ENCODE measurements at places on chromosomes 6 and 20.
A peak's percentile ranks its signal among the peaks of the same experiment; 100 is the strongest.

GRCh38 chr20:39025883-39026282 is 63.7 kb downstream of the DHX35 start:
- peak; percentile 27 for DNase-seq

GRCh38 chr6:79713701-79714322 is 82.7 kb downstream of the SH3BGRL2 start:
- peak; percentile 48 for DNase-seq

GRCh38 chr6:155837474-155837873 is 381.8 kb upstream of the NOX3 start:
- no peak for DNase-seq

GRCh38 chr6:106685833-106686232 is 56.5 kb downstream of the QRSL1 start:
- no peak for DNase-seq

DNA sequence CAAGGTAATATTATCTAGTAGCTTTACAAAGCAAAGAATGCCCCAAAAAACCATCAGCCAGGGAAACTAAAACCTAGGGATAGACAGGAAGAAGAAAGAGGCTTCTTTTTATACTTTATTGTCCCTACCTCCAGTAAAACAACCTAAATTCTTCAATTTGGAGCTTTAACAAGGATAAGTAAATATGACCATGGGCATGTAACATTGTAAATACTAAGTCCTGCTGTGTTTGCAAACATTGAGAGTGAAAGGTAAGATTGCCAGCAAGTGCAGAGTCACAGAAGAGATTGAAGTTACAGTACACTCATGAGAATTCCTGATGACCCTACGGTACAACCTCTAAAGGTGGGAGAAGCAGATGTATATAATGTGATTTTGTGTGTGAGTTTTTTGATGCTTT is 117.2 kb downstream of the FOXO3 start:
- no peak for DNase-seq

- no peak for DNase-seq
Observed at GRCh38 chr6:32931211-32931610, 9.6 kb downstream of the HLA-DMB start.

DNA sequence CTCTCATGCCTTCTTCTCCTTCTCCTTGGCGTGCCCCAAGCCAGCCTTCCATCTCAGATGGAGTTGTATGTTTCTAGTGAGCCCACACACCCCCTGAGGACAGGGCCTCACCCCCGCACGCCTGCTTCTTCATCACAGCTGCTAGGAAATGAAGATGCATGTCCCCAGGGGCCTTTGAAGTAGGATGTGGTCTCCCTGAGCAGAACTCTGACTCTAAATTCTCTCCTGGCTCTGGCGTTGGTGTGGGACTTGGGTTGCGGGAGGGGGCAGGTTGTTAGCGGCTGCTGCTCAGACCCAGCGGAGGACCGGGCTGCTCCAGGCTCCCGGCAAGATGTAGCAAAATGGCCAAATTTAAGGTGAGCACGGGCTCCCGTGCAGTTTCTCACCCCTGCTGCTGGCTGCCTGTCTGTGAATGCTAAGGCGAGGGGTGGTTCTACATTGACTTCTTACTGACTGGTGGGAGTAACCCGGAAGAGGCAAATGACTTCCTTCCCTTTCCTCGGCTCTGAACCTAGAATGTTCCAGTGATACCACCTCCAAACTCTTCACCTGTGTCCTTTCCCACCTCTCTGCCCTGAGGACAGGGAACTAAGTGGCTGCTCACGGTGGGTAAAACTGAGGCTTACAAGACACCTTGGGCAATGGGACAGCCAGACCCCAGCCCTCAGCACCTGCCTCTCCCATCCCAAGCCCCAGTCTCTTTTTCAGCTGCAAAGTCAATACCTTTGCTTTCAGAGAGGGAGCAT is 8.8 kb downstream of the SYNJ2 start:
- no peak for DNase-seq

DNA sequence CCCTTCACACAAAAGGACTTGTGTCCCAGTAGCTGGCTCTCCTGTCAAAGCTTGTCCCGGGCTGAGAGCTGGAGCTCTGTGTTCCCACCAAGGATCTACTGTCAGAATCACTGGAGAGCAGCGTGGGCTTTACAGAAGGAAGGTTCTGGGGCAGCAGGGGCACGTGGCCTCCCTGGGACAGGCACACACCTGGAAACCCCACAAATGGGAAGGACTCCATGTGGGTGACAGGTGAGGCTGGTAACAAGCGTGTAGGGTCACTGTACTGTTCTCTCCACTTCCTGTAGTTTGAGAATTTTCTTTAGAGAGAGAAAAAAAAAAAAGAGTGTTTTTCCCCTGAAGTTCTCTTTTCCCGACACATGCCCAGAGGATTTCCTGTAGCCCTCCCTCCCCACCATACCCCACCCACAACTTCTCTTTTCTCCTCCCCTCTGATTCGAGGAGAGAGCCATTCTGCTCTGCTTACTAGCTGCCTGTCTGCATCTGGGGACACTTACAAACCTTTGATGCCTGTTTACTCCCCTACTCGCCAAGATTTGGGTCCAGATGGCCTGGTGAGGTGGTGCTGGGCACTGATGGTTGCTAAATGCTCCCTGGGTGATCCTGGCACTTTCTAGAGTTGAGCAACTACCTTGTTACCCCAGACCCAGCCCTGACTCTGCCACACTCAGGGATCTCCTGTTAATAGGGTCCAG is 84.1 kb upstream of the SIRPA start:
- DNase-seq = no peak

DNA sequence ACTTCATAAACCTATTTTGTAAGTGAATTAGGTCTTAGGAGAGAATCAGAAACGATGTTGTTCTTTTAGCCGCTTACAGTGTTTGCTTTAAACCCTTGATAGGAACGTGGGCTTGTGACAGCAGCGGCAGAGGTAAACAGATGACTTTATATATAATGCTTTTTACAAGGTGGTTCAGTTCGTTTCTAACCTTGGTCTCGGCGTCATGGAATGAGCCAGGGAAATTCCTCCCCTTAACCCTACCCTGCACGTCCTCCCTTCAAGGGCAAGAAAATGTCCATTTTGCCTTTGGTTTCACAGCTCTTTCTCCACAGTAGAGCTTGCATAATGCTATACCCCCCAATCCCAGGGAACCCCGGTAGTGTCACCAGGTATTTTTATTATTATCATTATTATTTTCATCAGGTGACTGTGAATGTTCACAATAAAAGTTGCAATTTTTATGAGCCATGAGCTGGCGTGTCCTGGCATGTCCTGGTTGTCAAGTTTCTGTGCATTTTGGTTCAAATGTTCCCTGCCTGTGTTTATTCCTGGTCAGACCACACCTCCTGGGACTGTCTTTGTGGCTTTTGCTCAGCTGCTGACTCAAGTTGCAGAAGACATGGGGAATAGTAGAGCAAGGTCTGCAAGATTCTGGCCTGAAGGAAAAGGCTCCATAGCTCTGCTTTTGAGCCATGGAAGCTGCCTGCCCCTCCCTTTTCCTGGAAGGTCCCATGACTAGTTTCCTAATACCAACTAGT is 112.8 kb upstream of the BMP2 start:
- DNase-seq = no peak

DNA sequence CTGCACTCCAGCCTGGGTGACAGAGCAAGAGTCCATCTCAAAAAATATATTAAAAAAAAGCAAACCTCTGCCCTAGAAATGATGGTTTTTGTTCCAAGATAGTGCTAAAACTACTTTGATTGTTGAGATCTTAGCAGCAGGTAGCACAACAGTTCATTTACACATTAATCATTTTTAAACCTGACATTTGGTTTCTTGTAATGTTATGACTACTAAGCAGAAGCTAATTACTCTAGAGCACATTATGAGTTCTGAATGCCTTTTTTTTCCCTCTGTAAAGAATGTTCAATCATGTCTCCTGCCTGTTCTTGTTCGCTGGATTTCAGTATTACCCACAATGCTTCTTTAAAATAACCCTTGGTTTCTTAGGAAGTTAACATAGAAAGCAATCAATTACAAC is 24.7 kb upstream of the PHF3 start:
- DNase-seq = no peak

DNA sequence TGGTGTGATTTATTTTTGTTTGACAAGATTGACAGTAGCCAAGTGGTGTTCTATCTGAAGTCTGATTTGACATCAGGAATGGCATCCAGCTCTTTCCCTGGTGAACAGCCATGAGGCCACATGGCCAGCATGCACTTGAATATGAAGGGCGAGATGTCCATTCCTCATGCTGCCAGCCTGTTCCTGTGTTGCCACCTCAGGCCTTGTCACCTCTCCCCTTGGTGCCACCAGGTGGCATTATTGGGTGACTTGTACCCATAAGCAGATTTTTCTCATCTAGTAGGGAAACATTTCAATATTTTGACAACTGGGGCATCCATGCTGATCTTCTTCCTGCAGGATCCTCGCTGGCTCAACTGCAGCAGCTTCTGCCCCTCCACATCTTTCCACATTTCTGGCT is 199.1 kb downstream of the ERMARD start:
- peak; percentile 45 for DNase-seq

DNA sequence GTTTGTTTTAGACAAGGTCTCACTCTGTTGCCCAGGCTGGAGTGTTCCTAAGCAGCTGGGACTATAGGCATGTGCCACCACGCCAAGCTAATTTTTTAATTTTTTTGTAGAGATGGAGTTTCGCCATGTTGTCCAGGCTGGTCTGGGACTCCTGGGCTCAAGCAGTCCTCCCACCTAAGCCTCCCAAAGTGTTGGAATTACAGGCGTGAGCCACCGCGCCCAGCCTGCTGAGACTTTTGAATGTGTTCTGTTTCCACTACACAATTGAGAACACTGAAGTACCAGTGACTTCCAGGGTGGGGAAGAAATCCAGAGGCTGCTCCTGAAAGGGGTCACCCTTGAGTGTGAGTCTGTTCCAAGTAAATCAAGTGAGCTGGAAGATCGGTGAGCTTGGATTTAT is 81.3 kb upstream of the ARMC2 start:
- DNase-seq = no peak

DNA sequence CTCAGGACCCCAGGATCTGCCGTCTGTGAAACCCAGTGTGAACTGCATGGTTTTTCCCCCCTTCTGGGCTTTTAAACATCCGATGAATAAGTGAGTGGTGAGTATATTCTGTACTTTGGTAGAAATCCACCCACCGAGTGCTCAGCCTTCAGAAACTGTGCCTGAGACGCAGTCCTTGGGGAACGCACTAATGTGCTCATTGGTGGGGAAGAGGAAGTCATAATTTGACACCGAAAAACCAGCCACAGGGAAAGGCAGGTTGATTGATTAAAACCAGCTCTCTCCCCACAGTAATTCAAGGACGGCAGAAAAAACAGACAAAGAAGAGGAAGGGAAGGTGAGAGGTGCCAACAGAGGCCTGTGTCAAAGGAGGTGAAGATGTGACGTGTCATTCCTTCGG is 21.7 kb downstream of the EDN3 start:
- DNase-seq = no peak

- DNase-seq = no peak
Observed at GRCh38 chr6:149501201-149501600, 16.4 kb upstream of the ZC3H12D start.

GRCh38 chr20:63058696-63059335 is 52.1 kb upstream of the BHLHE23 start:
- no peak for DNase-seq

GRCh38 chr6:16056263-16056870 is 72.5 kb upstream of the MYLIP start:
- DNase-seq = no peak

DNA sequence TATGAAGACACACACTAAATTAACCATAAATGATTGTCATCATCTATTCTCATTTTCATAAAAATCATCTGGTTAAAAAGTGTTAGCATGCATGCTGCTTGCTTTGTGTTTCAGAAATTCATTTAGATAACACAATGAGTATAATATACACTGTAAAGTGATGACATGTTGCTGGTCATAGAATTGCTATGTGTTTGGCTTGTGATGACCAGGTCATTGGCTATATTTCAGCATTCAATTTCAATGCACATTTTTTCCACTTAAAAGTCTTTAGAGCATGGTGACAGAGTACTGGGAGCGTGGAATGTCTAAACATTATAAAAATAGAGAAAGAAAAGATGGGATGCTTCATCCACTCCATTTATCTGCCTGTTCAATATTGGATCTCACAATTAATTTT is 1291.1 kb upstream of the MAP3K7 start:
- DNase-seq = no peak

DNA sequence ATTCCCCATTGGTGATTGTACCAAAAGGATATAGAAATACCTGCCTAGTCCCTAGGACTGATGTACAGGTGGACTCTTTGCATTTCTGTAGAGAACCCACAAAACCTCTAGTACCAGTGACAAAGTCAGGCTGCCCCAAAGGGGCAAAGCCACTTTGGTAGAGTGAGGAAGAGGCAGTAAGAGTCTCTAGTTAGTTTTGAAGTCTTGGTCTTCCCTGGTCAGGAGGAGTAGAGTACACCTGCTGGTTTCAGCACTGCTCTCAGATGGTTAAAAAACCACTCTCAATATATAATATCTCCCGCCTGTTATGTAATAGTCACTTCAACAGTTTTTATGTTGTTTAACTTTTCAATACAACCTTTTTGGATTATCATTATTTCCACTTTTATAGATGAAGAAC is 344.9 kb downstream of the CDKAL1 start:
- DNase-seq = no peak

DNA sequence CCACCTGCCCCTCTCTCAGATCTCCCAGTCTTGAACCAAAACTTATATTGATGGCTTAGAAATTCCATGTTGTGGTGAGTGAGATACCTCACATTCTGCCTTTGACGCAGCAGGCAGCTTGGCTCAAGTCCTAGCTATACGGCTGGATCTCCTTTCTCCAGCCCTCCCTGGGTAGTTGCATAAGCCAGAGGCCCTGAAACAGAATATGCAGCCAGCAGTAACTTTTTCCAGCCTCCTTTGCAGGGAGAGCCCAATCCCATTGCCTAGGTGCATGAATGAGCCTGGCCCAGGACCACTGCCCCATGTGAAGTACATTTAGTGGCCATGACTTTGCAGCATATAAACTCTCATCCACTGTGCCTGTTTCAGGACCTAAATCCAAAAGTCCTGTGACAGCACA is 202.2 kb upstream of the CDYL start:
- no peak for DNase-seq

GRCh38 chr20:8601542-8601912 is 467.4 kb upstream of the PLCB4 start:
- no peak for DNase-seq

DNA sequence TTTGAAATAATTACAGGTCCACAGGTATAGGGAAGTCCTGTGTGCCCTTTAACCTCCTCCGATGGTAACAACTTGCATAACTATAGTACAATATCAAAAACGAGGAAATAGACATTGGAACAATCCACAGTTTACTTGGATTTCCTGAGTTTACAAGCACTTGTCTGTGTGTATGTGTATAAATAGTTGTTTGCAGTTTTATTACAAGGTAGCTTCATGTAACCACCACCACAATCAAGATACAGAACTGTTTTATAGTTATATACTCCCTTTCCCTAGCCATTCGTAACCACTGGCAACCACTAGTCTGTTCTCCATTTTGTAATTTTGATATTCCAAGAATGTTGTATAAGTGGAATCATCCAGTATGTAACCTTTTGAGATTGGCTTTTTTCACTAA is 9.1 kb downstream of the FBXO9 start:
- DNase-seq = no peak

DNA sequence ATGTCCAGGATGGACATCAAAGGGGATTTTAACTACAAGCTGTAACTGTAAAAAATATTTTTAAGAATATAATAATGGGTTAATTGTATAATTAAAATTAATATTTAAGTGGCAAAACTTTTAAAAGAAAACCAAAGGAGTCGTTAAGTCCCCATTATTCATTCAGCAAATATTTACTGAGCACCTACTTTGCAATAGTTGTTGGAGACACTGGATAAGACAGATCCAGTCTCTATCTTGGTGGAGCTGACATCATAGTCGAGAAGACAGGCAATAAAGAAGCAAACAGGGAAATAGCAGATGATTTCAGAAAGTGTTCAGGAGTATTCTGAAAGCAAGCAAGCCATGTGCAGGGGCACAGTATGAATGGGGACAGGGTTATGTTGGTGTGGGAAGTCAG is 137.0 kb downstream of the CEBPB start:
- DNase-seq = no peak
